DND-41 (cell line): ENCODE measurements at places on chromosomes 2 and 18.

GRCh38 chr2:82215212-82215611 lies 1910.7 kb upstream of the LRRTM1 start:
- no peak for DNase-seq

DNA sequence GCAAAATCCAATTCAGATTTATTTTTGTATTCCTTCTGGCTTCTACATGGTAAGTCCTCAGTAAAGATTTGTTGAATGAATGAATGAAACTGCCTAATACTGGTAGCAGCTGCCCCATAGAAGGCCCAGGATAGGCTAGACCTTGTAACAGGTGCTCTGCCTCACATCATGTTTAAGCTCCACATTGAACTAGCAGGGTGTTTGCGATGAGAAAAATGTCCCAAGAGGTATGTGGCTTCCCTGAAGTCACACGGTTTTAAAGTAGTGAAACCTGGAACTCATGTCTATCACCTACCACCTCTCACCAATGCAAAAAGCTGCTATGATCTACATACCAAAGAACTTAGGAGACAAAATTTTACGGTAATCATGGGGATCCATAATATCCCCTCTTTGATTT lies 765 bp upstream of the LHCGR start:
- DNase-seq = no peak

DNA sequence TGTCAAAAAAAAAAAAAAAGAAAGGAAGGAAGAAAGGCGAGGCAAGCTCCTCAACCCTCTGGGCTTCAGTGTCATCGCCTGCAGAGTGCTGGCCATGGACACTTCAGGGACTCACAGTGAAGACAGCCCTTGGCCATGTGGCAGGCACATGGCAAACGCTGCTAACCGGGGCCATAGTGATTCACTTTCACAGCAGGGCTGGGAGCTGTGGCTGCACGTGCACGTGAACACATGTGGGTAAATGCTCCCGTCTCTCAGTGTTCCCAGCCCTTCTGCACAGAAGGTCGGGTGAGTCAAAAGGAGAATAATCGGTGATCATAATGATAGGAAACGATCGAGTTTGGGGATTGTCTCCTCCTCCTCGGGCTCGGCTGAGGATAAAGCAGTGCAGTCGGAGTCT lies 46.1 kb upstream of the UBE2F start:
- no peak for DNase-seq

GRCh38 chr2:215435280-215435869 lies 493 bp downstream of the FN1 start:
- DNase-seq = no peak

GRCh38 chr2:141393214-141393545 lies 737.6 kb downstream of the LRP1B start:
- DNase-seq = no peak

GRCh38 chr18:74589021-74589420 lies 8.6 kb upstream of the ZNF407 start:
- no peak for DNase-seq

DNA sequence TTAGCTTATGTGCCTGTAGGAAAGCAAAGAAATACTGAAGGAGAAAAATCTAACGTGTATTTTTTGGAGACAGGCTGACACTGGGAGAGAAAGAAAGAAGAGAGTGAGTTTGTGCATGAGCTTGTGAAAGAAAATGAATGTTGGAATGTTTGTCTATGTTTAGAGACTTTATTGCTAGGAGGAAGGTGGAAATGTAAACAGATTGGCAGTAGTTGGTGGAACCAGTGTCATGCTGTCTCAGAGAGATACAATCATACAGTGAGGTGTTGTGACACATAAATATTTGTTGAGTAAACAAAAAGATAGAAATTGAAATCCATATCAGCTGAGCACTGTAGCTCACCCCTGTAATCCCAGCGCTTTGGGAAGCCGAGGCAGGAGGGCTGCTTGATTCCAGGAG lies 222.2 kb upstream of the MEIS1 start:
- DNase-seq = no peak
